ENCODE measurements at places on chromosomes 2 and 18.

DNA sequence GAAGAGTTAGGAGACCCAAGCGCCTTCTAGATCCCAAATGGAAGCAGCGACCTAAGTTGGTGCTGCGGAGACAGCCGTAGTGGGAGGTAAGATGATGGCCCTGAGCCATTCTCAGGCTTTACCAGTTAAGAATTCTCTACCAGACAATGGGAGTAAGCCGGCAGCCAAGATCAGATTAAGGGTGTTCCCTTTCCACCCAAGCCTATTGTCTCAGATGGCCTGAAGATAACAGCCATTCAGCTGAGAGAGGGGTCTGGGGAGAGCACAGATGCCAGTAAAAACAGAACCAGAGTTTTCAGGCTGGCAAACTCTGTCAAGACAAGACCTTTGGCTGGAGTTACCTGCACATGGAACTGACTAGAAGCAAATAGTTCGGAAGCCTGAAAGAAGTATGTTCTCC lies 191.7 kb upstream of the HAAO start:
- no peak for DNase-seq

DNA sequence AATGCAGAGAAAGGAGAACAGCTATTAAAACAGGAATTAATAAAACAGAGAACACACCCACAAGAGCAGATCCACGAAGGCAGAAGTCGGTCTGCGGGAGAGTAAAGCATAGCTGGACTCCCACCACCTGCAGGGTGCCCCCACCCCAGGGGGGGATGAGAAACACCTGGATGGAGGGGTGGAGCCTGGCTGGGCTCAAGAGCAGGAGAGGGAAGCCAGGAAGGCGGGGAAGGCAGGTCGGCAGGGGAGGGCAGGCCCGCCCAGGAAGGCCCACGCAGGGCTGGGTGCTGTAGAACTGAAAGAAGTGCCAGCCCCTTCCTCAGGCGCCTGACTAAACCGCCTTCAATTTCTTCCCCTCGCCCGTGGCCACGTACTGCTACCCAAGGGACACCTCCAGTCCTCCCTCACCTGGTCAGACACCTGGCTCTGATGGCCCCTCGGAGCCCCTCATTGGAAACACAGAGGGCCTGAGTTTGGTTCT lies 175.4 kb downstream of the HDAC4 start:
- DNase-seq, result no peak

DNA sequence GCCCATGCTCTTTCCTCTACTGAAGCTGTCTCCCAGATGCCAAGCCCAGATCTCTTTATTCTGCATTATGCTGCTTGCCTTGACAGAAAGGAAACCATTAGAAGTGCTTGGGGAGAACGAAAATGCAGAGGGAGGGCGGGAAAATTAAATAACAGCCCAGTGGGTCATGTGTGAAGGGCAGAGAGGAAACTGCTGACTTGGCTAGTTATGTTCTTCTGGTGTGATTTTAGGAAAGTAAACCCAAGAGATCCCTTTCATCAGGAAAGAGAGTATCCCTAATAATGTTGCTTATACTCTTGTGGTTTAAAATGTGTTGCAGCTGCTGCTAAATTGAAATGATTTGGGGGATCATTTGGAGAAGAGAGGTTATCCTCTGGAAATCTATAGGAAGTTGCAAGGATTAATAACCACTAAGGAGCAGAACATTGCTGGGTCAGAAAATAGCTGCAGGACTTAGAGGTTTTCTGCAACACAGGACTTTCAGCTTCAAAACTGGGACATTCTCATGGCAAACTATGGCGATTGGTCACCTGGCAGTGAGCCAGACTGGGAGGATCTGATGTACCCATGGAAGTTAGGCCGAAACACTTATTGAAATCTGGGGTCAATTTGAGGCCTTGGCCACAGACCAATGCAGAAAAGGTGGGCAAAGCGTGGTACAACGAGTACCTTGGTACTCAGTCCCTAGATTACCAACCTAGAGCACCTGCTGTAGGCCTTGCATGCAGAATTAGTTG lies 172.2 kb downstream of the TMEM247 start:
- DNase-seq, result no peak

DNA sequence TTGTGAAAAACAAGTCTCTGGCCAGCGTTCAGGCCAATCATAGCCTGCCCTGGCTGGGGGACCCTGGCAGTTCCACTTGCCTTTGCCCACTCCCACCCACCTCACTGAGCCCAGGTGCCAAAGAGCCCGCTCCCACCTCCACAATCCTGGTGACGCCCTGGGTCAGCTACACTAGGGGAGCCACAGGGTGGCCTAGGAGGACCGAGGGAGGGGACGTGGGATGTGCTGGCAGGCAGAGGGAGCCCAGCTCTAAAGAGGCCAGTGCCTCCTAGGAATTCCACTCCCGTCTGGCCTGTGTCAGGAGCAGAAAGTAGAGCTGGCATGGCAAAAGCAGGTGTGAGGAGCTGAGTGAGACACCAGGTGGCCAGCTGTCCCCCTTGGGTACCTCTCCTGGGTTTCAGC lies 49.3 kb downstream of the TNS1 start:
- DNase-seq, result no peak

- DNase-seq, result no peak
These were observed 1.2 kb downstream of the SERPINB5 start for GRCh38 chr18:63477968-63478367.

- DNase-seq, result no peak
These were observed 318.2 kb downstream of the GALNT13 start for GRCh38 chr2:154189953-154190352.

- no peak for DNase-seq
These were observed 40.7 kb downstream of the CMPK2 start for GRCh38 chr2:6824962-6825361.

DNA sequence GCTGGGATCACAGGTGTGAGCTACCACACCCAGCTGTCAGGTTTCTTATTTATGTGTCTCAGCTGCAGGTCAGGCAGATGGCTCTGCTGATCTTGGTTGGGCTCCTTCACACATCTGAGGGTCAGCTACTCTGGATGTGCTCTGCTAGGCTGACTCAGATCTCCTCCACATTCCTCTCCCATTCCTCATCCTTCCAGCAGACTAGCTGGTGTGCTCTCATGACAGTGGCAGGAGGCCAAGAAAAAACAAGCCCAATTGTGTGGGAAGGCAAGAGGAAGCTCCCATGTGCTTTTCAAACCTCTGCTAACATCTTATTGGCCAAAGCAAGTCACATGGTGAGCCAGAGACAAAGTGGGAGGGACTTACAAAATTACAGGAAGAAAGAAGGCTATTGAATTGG lies 11.7 kb upstream of the MSH6 start:
- DNase-seq, result no peak

DNA sequence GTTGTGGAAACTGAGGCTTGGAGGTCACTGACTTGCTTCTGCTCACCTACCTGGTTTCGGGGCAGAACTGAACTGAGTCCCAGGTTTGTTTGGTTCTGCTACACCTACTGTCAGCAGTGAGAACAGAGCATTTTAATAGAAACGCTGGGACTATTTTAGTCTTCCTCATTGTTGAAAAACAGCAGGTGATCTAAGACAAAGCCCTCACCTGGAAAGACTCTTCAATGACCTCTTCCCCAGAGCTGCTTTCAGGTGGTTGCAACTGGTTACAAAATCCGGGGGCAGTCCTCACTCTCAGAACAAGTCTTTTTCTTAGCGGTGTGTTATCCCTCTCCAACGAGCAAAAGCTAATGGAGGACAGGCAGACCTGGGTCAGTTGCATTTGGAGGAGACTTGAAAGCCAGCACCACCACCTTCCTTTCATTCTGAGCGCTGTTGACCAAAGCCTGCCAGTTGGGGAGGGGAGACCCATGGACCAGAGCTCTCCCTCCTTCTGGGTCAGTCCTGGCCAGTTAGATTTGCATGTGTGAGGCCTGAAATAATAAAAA lies 217.0 kb downstream of the NCK2 start:
- DNase-seq, result no peak

- no peak for DNase-seq
These were observed 555.8 kb upstream of the ID2 start for GRCh38 chr2:8125741-8126711.

DNA sequence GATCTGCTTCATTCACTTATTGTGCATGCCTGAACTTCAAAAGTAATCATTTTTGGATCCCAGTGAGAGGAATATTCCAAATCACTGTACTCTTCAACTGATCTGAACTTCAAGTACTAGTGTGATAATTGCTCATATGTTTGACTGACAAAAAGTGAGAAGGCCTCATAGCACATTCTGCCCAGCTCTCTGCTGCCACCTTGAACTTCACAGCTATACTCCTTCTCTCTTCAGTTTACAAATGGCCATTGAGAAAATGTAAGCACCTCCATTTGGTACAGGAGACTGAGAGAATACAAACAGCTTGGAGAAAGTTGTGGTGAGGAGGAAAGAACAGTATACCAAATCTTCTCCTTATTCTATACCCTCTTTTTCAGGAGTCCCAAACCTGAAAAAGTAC lies 946.0 kb upstream of the CHAC2 start:
- no peak for DNase-seq

- DNase-seq, result no peak
These were observed 86.3 kb downstream of the SPIRE1 start for GRCh38 chr18:12571630-12572029.

DNA sequence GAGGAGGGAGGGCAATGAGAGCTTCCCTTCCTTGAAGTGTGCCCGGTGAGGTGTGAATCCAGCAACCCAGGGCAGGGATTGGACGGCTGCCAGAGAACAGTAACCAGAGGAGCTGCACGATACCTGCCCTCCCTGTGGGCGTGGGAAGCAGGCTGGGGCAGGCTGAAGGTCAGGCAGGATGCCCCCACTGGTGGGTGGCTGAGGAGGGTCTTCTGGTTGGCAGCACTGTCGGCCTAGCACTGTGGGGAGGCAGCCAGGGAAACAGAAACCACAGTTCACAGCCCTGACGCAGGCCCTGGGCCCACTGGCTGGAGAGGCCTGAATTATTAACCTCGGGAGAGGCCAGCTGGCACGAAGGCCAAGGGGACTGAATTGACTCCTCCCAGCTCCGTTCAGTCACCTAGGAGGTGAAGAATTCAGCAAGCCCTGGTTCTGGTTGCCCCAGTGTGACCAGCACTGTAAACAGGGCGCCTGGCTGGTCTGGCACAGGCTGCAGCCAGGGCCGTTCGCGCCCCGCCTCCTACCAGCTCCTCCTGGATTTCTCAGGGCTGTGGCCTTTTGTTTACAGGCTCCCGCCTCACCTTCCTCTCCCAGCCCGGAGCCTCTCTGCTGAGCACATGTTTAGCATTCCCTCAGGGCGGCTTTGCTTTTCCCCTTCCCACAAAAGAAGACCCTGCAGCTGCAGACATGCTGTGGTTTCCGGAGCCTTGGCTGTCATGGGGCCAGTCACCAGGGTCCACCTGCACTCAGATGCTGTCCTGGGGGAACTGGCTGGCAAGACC lies 97.8 kb downstream of the B3GNT2 start:
- no peak for DNase-seq

- no peak for DNase-seq
These were observed 67.0 kb downstream of the CDH2 start for GRCh38 chr18:28109781-28110560.

GRCh38 chr2:19746611-19747309 lies 155.0 kb downstream of the TTC32 start:
- no peak for DNase-seq

GRCh38 chr2:223008956-223009355 lies 43.0 kb upstream of the KCNE4 start:
- DNase-seq, result no peak

- DNase-seq, result no peak
These were observed 1252.2 kb upstream of the TMEFF2 start for GRCh38 chr2:193446967-193447366.

DNA sequence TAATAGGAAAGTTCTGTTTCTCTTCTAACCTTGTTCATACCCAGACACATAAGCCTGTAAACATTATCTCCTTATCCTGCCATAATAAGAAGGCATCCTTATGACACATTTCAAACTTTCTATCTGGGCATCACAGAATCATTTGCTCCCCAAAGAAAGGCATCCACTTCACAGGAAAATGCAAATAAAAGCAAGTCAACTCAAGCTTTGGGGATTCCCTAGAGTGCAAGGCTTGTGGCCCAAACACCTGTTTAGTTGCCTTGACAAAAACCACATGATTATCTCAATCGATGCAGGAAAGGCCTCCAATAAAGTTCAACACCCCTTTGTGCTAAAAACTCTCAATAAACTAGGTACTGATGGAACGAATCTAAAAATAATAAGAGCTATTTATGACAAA lies 195.7 kb upstream of the GALNT5 start:
- DNase-seq, result no peak

- DNase-seq, result no peak
These were observed 268.8 kb downstream of the CYP26B1 start for GRCh38 chr2:71878626-71879508.

DNA sequence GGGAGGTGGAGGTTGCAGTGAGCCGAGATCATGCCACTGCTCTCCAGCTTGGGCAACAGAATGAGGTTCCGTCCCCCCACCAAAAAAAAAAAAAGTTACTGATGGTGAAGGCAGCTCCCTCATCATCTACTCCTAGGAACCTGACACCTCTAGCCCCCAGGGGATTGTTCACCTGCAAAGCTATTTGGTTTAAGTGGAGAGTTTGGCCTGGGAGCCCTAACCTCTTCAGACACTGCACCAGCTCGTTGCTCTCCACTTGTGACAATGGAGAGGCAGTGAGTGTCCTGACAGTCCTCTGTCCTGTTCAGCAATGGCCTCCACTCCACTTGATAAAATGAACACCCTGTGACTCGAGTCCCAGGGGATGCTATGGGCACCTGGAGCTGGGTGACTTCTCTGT lies 43.5 kb downstream of the ATP6V1C2 start:
- DNase-seq, result no peak

- no peak for DNase-seq
These were observed 607.4 kb downstream of the CBLN2 start for GRCh38 chr18:71936744-71937143.

- DNase-seq, result no peak
These were observed 154.2 kb upstream of the CNTNAP5 start for GRCh38 chr2:123870881-123871276.

- DNase-seq, result no peak
These were observed 512.4 kb upstream of the ID2 start for GRCh38 chr2:8169443-8169842.

- DNase-seq, result no peak
These were observed 84.5 kb upstream of the GALNT5 start for GRCh38 chr2:157172866-157173578.

- no peak for DNase-seq
These were observed 16.7 kb downstream of the CPSF3 start for GRCh38 chr2:9440058-9440727.

DNA sequence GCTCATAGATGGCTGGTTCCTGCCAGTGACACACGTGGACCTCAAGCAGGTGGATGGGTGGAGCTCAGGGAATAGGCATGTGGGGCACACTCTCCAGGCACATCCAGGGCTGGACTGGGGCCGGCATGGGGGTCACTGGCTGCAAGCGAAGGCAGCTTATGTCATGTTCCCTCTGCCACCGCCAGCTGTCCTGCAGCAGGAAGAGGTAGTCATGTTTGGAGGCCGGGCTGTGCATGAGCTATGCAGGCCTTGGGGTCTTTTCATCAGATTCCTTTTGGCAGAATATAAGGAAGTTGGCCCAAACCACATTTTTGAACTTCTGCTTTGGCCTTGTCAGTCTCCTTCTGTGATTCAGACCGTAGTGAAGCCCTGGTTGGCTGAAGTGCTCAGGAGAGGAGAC lies 61.5 kb downstream of the AGAP1 start:
- no peak for DNase-seq

DNA sequence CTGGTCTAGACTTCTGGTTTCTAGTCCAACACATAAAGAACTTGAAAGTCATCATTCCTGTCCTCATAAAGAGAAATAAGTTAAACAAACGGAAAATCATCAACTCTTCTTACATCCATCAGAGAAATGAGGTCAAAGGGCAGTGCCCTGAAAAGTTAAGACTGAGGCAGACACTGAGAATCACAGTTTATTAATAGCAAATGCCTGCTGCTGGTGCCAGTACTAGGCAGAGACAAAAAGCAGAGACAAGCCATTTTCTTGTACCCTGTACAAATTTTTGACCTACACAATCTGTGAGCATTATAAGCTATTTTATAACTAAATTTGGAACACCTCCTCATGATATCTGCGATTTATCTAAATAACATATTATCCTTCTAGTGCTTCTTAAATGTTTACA lies 36.8 kb downstream of the ATF2 start:
- DNase-seq, result no peak

All from stimulated activated CD4-positive, alpha-beta T cell treated with anti-CD3 and anti-CD28 coated beads, Interleukin-4, amount 100 ng/mL, for 48 hours (primary cell).